Activated CD8-positive, alpha-beta T cell treated with anti-CD3 and anti-CD28 coated beads, Interleukin-2, amount 10 ng/mL, durations not matched to agents 7 days and 5 days (primary cell): ENCODE measurements at places on chromosomes 1 and 21. TPM values are rescaled to one million over a fixed set of nuclear protein-coding genes. Genes with fewer than 3 reads are reported as not detected.

The LCE1F gene
- total RNA-seq = not detected

DNA sequence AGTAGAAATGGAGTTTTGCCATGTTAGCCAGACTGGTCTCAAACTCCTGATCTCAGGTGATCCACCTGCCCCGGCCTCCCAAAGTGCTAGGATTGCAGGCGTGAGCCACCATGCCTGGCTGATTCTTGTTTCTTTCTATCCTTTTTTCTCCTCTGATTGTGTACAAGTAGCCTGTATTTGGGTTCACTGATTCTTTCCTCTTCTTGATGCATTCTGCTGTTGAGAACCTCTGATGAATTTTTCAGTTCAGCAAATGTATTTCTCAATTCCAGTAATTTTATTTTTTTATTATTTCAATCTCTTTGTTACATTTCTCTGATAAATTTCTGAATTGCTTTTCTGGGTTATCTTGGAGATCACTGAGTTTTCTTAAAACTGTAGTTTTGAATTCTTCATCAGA, 58.8 kb downstream of the AXDND1 start:
- no peaks in the 10 kb centered on the region for H3K36me3 ChIP-seq
- H3K4me1 ChIP-seq = no peaks in the 10 kb centered on the region
- no peak overlapping the region for H3K27ac ChIP-seq
- H3K4me3 ChIP-seq = no peak overlapping the region
- H3K27me3 ChIP-seq = no peaks in the 10 kb centered on the region
- no peak for DNase-seq

The ADORA3 gene
- total RNA-seq = not detected

The TCHHL1 gene
- not detected for total RNA-seq

The OR2T2 gene
- total RNA-seq = not detected
